ENCODE measurements at places on chromosomes 7 and 10. TPM values are rescaled to one million over a fixed set of nuclear protein-coding genes. Genes with fewer than 3 reads are reported as not detected.

SYCE1 gene
- 0.61 TPM for polyA plus RNA-seq

GJD4 gene
- polyA plus RNA-seq: not detected

TAF3 gene
- polyA plus RNA-seq: 20.0 TPM

AMZ1 gene
- polyA plus RNA-seq: 0.13 TPM

- no peak for DNase-seq
Observed at GRCh38 chr10:8054244-8054493, 319 bp upstream of the GATA3 start.

GRCh38 chr7:1806354-1806753 lies 136.3 kb downstream of the ELFN1 start:
- DNase-seq: no peak

DNA sequence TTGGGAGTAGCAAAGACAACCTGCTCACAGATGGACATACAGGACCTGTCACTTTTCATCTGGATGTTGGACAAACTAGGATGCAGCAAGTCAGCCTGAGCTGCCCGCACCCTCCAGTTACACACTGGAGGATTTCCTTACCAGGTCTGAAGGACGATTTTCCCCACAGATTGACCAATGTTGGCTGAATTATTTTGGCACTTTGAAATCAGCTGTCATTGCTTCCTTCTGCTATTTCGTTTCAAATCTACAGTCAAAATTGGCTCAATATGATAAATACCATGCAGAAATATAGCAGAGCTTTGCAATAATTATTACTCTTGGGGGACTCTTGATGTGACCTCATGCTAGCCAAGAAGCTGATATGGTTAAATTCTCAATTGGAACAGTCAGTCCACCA lies 2.5 kb downstream of the CLRN3 start:
- DNase-seq: no peak

GRCh38 chr10:118567701-118568248 lies 27.7 kb downstream of the PRLHR start:
- no peak for DNase-seq

- no peak for DNase-seq
Observed at GRCh38 chr10:77869626-77870420, 56.7 kb downstream of the DLG5 start.

- no peak for DNase-seq
Observed at GRCh38 chr7:116229366-116229765, 19.0 kb downstream of the TES start.

DNA sequence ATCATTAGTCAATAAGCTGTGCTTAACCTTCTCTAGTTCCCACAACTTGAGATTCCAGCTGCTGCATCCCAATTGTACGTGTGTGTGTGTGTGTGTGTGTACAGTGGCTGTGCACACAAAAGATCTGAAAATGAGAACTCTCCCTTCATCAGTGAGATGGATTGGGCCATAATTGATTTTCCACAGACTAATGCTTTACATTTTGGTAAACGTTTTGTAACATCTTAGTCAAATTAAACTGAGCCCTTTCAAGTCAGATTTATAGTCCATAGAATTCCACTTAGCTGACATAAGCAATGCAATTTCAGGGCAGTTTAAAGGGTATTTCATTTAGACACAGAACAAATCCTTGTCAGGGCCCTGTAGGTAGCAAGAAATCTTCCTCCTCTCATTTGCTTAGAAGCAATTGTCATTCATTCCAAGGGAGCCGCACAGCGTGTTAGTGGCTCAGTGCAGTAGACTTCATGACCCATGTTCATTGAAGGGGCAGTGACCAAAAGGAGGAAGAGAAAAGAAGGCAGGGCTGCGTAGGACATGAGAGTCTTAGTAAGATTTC lies 1123.5 kb upstream of the AUTS2 start:
- no peak for DNase-seq

GRCh38 chr10:25766213-25766612 lies 167.8 kb upstream of the MYO3A start:
- DNase-seq: no peak

GRCh38 chr10:114541081-114541796 lies 116.8 kb downstream of the ABLIM1 start:
- peak; percentile 91 for DNase-seq

DNA sequence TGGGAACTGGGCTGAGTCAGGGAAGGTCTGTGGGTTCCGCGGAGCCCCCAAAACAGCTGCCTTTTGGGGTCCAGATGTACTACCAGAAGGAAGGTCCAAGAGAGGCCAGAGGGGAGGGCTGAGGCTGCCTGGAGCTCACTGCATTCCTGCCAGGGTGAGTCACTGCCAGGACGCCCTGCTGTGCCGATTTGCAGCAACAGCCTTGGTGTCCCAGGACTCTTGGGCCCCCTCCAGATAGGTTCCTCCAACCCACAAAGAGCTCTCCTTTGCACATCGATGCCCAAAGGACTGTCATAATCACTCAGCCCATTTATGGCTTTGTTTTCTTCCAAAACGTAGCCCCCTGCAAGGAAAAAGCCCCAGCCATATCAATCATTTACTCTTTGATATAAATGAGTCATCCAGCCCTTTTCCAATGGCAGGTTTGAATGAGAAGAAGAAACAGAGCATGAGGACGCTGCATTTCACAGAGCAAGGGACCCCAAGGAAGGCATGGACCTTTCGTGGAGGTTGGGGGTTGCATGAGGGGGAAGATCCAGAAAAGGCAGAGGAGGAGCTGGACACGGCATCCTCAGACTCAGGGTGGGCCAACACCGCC lies 32.2 kb upstream of the COL13A1 start:
- DNase-seq: no peak

- DNase-seq: no peak
Observed at GRCh38 chr7:37365405-37365804, 83.3 kb downstream of the ELMO1 start.

- DNase-seq: no peak
Observed at GRCh38 chr10:24444337-24444736, 235.4 kb downstream of the KIAA1217 start.

DNA sequence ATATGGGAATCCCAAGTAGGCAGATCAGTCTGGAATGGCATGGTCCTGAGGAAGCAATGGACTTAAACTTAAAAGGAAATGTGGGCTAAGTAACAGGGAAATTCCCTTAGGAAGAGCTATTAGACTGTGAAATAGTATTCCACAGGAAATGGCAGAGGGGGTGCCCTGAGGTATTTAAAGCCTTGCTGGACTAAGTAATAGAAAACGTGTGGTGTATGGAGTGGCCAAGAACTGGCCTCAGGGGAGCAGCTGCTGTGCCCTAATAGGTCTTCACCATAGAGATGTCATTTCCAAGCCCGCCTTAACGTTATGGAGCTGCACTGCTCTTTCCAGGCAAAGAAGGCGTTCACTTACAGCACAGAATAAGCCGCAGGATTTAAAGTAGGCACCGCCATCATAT lies 365.2 kb upstream of the ZMIZ1 start:
- no peak for DNase-seq

DNA sequence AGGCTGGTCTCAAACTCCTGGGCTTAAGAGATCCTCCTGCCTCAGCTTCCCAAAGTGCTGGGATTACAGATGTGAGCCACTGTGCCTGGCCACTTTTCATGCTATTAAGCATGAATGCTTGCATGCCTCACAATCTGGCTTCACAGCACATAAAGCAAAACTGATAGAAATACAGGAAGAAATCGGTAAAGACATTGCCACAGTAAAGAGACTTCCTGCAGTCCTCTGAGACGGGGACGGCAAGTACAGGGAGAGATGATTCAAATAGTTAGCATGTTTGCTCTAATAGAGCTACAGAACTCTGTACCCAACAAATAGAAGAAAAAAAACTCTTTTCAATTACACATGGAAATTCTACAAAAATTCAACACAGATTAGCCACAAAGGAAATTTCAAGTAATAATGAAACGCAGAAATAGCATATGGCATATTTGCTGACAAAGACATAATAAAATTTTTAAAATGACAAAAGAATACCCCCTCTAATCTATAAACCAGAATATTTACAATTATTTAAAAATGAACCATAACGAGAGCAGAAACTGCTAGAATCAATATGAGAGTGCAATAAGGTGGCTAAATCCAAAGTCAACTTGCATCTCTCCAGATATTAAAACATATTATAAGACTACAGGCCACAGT lies 32.3 kb downstream of the CARD11 start:
- DNase-seq: no peak

DNA sequence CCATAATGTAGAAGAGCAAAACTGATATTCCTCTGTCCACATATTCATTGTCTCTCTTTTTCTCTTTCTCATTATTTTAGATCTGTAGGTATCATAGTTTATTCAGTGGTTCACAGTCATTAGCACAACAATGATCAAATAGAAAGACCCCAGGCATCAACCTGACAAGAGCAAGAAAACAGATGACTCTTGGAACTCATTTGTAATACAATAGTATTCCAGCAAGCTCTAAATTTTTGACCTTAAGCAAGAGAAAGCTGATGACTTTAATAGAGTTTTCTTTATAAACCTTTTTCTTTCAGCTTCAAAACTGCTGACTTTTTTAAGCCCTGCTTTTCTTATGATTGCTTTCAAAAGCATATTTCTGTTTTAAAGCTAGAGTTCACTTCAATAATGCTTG lies 507.5 kb upstream of the SORCS1 start:
- DNase-seq: no peak

- DNase-seq: no peak
Observed at GRCh38 chr7:108132551-108133265, 2.5 kb upstream of the LAMB4 start.

GRCh38 chr10:10849306-10849705 lies 168.4 kb upstream of the CELF2 start:
- no peak for DNase-seq

DNA sequence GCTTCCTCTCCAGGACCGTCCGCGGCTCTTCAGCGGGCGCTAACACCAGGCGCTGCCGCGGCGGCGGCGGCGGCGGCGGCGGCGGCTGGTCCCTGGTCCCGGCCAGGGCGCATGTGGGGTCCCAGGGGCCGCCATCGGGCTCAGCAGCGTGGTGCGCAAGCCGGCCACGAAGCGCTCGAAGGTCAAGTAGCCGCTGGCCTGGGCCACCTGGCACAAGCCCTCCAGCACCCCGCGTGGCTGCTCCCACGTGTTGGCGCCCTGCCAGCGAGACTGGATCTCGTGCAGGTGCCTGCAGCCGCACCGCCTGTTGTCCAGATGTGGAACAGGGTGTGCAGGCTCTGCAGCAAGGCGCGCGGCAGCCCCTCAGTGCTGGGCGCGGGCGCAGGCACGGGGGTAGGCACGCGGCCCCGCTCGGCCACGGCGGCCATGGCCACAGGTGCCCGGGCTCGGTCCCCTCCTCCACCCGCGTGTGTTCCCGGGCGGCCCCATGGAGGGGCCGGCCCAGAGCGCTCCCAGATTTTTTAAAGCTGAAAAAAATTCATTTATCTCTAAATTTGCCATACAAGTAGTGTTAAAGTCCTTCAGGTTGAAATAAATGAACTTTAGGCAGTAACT lies 884.2 kb upstream of the ZNF722 start:
- no peak for DNase-seq

- DNase-seq: no peak
Observed at GRCh38 chr7:48636391-48637015, 287.8 kb upstream of the CDC14C start.

DNA sequence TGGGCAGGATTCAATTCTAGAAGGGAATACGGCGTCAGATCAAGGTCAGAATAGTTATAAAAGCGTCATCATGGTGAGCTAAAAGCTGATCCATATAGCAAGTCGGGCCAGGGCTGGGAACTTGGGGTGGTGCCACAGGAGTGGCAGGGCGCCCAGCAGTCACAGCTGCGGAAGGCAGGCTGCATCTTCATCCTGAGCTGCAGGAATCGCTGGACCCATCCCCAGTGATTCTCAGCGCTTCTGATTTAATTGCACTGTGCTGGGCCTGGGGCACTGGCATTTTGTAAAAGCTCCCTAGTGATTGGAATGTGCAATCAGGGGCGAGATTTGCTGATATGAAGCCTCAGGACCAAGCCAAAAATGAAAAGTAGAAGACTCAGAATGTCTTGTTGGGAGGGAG lies 135.3 kb downstream of the CTTNBP2 start:
- no peak for DNase-seq

Measured in naive thymus-derived CD4-positive, alpha-beta T cell (primary cell).